ENCODE measurements at places on chromosomes 16 and 17. TPM values are rescaled to one million over a fixed set of nuclear protein-coding genes. Genes with fewer than 3 reads are reported as not detected.

GRCh38 chr16:4689091-4689671, 4.2 kb upstream of the NUDT16L1 start:
- DNase-seq: no peak

DNA sequence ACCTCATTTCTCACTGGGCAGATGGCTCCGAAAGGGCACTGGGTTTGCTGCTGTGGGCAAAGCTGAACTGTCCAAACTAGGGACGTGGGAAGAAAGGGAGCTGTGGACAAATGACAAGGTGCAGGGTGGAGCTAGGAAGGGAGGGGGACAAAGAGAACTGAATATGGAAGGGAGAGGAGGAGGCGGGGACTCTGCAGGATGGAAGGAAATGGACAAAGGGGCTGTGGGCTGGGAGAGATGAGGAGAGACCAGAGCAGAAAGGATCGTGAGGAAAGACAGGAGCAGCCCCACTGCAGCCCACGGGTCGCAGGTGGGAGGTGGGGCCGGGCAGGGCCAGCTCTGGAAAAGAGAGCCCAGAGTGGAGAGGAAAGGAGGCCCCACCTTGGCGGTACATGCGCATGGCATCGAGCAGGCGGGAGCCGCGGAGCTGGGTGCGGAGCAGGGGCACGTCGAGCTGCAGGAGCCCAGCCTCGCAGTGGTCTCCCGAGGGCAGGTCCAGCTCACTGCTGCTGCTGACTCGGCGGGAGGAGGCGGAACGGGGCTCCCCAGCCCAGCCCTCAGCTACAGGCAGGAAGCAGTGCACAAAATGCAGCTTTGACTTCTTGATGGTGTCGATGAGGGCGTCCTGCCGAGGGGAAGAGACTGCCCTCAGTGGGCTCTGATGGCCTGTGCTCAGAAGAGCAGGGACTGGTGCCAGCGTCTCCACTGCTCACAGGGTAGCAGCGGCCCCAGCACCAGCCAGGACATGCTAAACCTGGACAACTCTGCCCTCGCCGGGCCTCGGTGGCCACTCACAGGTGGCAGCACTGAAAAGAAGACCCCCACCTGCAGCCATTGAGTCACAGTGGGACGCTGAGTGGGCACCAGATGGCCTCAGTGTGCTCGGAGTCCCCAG, 66.8 kb downstream of the PIPOX start:
- DNase-seq: no peak

DNA sequence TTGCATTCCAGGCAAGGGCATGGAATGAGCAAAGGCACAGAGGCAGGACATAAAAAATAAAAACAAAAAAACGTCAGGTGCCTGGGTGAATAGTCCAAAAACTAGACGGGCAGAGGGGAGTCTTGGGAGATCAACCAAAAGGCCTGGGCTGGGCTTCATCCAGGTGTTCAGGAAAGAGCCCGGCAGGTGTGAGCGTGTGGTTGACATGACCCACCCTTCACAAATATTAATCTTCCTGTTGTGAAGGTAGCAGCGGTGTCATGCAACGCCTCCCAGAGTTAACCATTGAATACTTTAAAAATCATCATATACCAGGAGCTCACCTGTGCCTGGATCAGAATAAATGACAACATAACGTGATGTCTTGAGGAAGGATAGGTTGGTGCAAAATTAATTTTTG, 90.6 kb downstream of the USP22 start:
- no peak for DNase-seq

The CNGB1 gene
- not detected for total RNA-seq

The SLC6A2 gene
- total RNA-seq: not detected

The PDILT gene
- total RNA-seq: not detected

DNA sequence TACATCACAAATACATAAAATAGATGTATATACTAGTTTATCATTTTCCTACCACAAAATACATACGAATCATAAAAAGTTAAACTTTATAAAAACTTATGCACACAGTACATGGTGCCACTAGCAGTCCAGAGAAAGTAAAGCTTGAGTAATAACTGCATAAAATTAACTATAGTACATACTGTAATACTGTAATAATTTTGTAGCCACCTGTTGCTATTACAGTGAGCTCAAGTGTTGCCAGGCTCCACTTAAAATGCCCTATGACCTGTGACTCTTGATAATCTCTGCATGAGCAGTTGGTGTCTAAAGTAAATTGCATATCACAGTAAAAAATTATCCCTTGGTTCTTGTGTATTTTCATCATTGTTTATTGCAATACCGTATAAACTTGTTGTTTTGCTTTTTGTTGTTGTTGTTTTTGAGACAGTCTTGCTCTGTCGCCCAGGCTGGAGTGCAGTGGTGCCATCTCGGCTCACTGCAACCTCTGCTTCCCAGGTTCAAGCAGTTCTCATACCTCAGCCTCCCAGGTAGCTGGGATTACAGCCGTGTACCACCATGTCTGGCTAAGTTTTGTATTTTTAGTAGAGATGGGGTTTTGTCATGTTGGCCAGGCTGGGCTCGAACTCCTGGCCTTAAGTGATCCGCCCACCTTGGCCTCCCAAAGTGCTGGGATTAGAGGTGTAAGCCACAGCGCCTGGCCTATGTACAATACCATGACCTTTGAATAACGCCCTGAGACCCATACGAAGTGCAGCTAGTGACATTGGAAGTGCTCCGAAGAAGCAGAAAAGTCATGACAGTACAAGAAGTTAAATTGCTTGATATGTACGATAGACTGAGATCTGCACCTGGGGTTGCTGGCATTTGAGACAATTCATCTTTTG, 6.6 kb downstream of the LUC7L3 start:
- DNase-seq: no peak

DNA sequence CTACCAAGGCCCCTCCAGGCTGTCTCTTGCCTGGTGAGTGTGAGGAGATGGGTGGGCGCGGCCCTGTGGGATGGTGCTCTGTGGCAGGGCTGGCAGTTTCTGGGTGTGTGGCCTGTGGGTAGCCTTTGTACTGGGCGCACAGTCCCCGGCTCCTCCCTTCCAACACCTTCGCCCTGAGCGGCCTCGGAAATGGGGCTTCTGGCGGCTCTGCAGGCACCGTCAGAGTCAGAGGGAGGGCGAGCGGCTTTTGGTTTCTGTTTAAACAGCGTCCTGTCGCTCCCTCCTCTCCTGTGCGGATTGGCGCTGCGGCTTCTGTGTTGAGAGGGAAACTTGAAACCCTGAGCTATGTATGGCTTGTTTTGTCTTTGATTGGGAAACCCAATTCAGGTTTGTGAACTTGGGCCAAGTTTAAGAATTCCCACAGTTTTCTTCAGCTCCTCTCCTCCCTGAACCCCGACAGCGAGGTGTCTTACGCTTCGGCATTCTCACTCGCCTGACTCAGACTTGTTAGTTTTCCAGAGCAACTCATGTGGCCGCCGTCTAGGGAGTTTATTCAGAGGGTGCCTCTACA, 8.3 kb upstream of the ZNF750 start:
- peak; percentile 26 for DNase-seq

All from activated T-helper 2 cell treated with anti-CD3 and anti-CD28 coated beads, Interferon-gamma antibody, Interleukin-2, Interleukin-4, amounts not matched to agents 10 μg/mL and 5 μg/mL and 100 μg/mL, durations not matched to agents 14 hours and 24 hours and 36 hours (primary cell).